ENCODE measurements at places on chromosomes 7 and 10.

DNA sequence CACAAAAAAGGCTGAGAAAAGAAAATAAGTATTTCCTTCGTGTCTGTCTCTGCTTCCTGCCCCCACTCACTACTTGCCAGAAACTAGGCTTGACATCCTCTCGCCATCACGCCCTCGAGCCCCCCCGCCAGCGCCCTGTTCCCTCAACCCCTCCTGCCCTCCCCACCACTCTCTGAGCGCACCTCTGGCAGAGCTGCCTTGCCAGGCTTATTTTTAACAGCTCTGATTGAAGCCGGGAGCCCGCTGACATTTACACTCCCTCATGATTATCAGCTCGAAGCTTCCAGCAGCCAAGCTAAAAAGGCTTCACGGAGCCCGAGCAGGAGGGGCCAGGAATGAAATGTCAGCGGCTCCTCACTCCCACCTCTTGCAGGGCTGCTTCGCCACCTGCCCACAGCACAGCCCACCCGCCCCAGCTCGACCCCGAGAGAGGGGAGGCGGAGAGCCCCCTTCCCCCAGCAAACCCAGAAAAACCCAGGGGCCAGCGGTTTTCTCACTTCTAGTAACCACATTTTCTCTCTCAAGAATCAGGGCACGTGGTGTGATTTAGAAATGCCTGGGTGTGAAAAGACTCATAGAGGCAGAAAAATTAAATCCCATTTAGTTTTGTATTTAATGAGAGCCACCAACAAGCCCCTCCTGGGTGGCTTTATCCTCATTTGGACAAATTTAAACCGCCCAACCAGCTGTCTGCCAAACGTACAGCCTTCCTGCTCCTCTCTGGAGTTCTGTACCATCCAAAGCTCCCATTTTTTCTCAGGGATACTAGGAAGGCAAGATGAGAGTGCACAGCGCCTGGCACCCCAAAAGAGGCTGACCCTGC is 89.3 kb downstream of the SLIT1 start:
- H3K27ac ChIP-seq = no peak overlapping the region
- H3K27me3 ChIP-seq = peaks cover 24% of the 10 kb centered on the region
- H3K4me1 ChIP-seq = no peaks in the 10 kb centered on the region
- H3K4me3 ChIP-seq = no peak overlapping the region
- DNase-seq = no peak

GRCh38 chr7:87091487-87092066 is 32.1 kb upstream of the ELAPOR2 start:
- H3K36me3 ChIP-seq = no peaks in the 10 kb centered on the region
- H3K4me1 ChIP-seq = no peaks in the 10 kb centered on the region
- no peak for DNase-seq
- no peak overlapping the region for H3K27ac ChIP-seq

GRCh38 chr7:130009848-130010688 is 41.1 kb downstream of the ZC3HC1 start:
- peak; percentile 41 for DNase-seq
- no peaks in the 10 kb centered on the region for H3K36me3 ChIP-seq
- peak overlapping the region; percentile 36 for H3K27ac ChIP-seq
- H3K4me1 ChIP-seq = no peaks in the 10 kb centered on the region
- H3K4me3 ChIP-seq = no peak overlapping the region

GRCh38 chr10:97131666-97132065 is 54.1 kb downstream of the SLIT1 start:
- no peak overlapping the region for H3K27ac ChIP-seq
- H3K27me3 ChIP-seq = no peaks in the 10 kb centered on the region
- DNase-seq = no peak
- H3K4me3 ChIP-seq = no peak overlapping the region
- H3K36me3 ChIP-seq = no peaks in the 10 kb centered on the region

DNA sequence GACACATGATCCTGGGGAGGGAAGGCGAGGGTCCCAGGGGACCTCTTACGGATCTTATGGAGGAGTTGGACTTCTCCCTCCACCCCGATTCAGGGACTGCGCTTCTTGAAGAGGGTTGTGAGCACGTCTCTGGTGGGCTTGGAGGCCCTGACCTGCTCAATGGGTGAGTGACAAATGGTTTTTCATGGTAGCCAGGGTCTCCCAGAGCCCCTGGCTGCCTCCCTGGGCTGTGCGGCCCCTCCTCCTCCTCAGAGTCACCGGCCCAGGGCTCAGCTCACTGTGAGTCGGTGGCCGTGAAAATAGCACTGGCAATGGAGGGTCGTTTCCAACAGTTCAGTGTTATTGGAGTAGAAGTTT is 26.6 kb downstream of the INPP5A start:
- DNase-seq = no peak
- H3K36me3 ChIP-seq = peaks cover 7% of the 10 kb centered on the region
- H3K4me3 ChIP-seq = no peak overlapping the region
- H3K4me1 ChIP-seq = peaks cover 30% of the 10 kb centered on the region
- H3K27ac ChIP-seq = no peak overlapping the region

DNA sequence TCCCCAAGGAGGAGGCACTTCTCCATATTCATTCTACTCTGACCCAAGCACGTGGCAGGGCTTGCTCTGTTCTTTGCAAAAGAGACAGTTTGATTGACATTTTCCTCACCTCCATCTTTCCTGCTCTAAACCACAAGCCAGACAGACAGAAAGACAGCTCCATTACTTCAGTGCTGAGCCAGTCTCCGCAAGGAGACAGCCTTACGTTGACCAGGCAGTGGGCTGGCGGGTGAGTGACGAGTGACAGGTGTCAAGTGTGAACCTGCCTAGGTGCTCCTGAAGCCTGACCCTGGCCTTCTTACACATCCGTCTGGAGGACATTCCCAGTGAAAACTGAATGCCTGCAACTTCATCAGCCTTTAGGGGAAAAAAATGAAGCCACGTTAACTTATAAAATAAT is 314.6 kb downstream of the TNS3 start:
- H3K27me3 ChIP-seq = no peaks in the 10 kb centered on the region
- no peaks in the 10 kb centered on the region for H3K4me1 ChIP-seq
- H3K27ac ChIP-seq = no peak overlapping the region
- no peaks in the 10 kb centered on the region for H3K36me3 ChIP-seq
- no peak for DNase-seq

DNA sequence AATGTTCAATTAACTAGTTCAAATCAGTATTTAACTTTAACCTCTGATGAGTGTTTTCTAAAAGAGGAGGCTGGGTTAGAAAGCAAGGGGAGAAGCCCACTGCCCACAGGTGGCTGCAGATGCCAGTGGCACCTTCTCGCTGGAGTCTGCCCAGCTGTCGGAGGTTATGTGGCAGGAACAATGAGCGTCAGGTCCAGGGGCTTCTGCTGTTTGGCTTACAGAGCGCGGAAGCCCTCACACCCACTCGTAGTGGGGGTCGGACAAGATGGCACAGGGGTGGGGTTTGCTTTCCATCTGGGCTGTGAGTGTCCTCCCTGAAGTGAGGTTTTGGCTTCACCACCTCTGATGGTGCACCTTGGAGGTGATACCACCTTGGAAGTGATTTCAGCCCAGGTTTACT is 8.5 kb downstream of the DYNC2I1 start:
- H3K4me3 ChIP-seq = no peak overlapping the region
- DNase-seq = no peak
- no peaks in the 10 kb centered on the region for H3K27me3 ChIP-seq

DNA sequence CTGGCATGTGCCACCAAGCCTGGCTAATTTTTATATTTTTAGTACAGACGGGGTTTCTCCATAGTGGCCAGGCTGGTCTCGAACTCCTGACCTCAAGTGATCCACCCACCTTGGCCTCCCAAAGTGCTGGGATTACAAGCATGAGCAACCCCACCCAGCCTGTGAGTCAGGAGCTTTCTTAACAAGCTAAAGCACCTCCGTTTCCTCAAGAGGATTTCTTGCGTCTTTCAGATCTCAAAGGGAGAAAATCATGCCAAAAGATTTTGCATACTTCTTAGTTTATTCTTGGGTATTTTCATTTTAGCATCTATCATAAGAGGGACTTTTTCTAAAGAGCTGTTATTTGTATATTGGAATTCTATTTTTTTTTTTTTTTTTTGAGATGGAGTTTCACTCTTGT is 47.9 kb upstream of the FOXK1 start:
- H3K4me3 ChIP-seq = no peak overlapping the region
- H3K36me3 ChIP-seq = no peaks in the 10 kb centered on the region
- H3K4me1 ChIP-seq = no peaks in the 10 kb centered on the region
- H3K27me3 ChIP-seq = no peaks in the 10 kb centered on the region

DNA sequence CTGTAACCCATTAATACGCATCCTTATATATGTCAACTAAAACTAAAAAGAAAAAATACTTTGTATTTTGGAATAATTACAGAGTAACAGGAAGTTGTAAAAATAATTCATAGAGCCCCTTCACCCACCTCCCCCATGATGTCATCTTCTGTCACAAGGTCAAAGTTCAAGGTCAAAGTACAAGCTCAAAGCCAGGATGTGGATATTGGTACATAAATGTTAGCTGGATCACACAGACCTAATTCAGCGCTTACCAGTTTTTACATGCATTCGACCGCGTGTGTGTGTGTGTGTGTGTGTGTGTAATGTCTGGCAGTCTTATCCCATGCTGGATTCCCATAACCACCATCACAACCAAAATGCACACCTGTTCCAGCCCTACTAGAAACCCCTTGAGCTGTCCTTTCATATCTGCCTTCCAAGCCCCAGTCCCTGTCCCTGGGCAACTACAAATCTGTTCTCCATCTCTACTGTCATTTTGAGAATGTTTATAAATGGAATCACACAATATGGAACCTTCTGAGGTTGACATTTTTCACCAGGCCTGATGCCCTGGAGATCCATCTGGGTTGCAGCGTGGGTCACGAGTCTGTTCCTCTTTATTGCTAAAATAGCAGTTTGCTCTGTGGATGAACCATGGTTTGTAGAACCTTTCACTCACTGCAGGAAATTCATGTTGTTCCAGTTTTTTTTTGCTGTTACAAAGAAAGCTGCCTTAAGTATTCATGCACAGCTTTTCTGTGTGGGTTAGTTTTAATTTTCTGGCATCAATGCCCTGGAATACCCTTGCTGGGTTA is 153.6 kb upstream of the PITRM1 start:
- DNase-seq = no peak
- no peaks in the 10 kb centered on the region for H3K4me1 ChIP-seq
- no peak overlapping the region for H3K27ac ChIP-seq
- H3K27me3 ChIP-seq = no peaks in the 10 kb centered on the region
- H3K36me3 ChIP-seq = no peaks in the 10 kb centered on the region
- no peak overlapping the region for H3K4me3 ChIP-seq

DNA sequence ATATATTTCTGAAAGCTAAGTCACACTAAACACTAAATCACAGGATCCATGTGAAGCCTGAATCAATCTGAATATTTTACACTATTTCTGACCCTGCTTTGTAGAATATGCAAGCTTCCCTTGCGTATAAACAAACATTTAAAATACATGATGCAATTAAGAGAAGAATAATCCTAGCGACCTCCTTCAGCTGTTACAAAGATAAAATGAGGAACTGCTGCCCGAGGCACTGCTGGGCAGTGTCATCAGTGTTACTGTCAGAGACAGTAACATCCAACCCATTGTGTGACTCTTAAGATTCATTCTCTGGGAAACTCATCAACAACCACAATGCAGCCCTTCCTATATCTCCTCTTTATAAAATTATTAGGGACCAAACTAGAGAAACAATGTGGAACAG is 61.6 kb downstream of the COBL start:
- H3K27me3 ChIP-seq = no peaks in the 10 kb centered on the region
- H3K36me3 ChIP-seq = no peaks in the 10 kb centered on the region

DNA sequence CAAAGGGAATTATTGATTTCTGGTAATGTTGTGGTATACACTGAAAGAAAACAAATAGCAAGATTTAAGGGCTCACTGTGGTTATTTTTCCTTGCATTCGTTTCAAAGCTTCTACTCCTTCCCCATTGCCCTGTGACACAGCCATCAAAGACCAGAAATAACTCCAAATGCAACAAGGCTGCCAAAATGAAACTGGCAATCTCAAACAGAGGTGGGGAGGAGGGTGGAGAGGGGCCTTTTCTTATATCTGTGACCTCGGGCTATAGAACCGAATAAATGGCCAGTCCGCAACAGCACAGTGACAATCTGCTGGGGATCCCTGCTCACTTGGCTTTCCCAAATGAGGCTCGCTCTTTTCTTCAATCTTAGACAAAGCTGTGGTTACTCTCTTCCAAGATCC is 17.4 kb upstream of the SPOCK2 start:
- H3K4me1 ChIP-seq = no peaks in the 10 kb centered on the region
- H3K4me3 ChIP-seq = no peak overlapping the region
- no peak overlapping the region for H3K27ac ChIP-seq
- DNase-seq = no peak
- no peaks in the 10 kb centered on the region for H3K27me3 ChIP-seq

- no peaks in the 10 kb centered on the region for H3K4me1 ChIP-seq
- H3K27ac ChIP-seq = no peak overlapping the region
- H3K27me3 ChIP-seq = no peaks in the 10 kb centered on the region
- no peak overlapping the region for H3K4me3 ChIP-seq
- no peak for DNase-seq
- no peaks in the 10 kb centered on the region for H3K36me3 ChIP-seq
Observed at GRCh38 chr7:144057954-144058353, 9.2 kb downstream of the OR2A5 start.

- H3K4me3 ChIP-seq = no peak overlapping the region
- H3K4me1 ChIP-seq = no peaks in the 10 kb centered on the region
- no peaks in the 10 kb centered on the region for H3K27me3 ChIP-seq
- no peak for DNase-seq
- H3K27ac ChIP-seq = no peak overlapping the region
- H3K36me3 ChIP-seq = no peaks in the 10 kb centered on the region
Observed at GRCh38 chr7:57328963-57329362, 121.0 kb upstream of the ZNF716 start.

DNA sequence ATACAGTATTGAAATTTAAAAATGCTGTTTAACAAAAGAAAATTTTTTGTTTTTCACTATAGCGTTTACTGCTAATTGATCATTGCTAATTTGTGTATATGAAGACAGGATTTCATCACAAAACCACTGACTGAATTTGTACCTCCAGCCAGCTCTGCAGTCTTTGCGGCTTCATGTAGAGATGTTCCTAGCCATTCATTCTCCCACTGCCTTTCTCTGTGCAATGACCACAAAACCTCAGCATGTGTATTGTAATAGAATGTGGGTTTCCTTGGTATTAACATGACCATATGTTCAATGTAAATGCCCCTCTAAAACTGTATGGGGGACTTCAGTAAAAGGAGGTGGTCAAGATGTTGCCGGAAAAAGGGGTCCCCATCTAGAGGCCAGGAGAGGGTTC is 81.1 kb upstream of the STEAP1B start:
- no peak overlapping the region for H3K27ac ChIP-seq
- DNase-seq = peak; percentile 49
- peaks cover 6% of the 10 kb centered on the region for H3K27me3 ChIP-seq
- peaks cover 9% of the 10 kb centered on the region for H3K4me1 ChIP-seq
- no peaks in the 10 kb centered on the region for H3K36me3 ChIP-seq

DNA sequence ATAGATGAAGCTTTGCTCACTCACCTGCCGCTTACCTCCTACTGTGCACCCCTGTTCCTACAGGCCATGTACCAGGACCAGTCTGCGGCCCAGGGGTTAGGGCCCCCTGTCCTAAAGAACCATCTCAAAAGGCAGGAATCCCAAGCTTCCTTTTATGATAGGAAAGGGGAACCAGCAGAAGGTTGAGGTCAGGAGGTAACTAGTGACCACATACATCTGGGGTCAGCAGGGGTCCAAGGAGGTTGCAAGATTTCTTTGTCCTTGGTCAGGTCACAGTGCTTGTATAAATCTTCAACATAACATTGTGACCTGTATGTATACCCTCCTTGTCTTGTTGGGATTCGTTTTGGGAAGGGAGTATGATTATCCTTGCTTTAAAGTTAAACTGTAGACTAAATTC is 73.8 kb downstream of the OAT start:
- no peak overlapping the region for H3K4me3 ChIP-seq
- DNase-seq = no peak
- H3K4me1 ChIP-seq = peaks cover 11% of the 10 kb centered on the region
- H3K27me3 ChIP-seq = no peaks in the 10 kb centered on the region
- H3K36me3 ChIP-seq = no peaks in the 10 kb centered on the region

- DNase-seq = no peak
- no peaks in the 10 kb centered on the region for H3K36me3 ChIP-seq
- H3K4me1 ChIP-seq = no peaks in the 10 kb centered on the region
- no peak overlapping the region for H3K27ac ChIP-seq
- H3K4me3 ChIP-seq = no peak overlapping the region
Observed at GRCh38 chr7:42740408-42740807, 171.5 kb downstream of the C7orf25 start.

All from common myeloid progenitor, CD34-positive (primary cell).